ENCODE measurements at places on chromosomes 3 and 15.

DNA sequence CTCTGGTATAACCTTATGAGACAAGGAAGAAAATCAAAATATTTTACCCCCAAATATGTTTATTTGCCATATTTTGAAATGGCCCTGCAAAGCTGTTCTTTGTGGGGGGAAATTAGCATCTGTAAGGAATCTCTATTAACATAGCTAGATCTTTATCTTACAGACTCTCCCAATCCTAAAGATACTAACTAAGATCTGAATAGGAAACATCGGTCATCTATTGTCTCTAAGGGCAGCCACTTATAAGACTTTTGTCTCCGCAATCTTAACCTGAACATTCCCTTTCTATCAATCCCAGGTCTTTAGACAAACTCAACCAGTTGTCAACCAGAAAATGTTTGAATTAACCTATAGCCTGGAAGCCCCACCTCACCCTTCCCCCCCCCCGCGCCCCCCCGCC, 21.2 kb downstream of the UMPS start:
- no peaks in the 10 kb centered on the region for H3K4me1 ChIP-seq
- no peaks in the 10 kb centered on the region for H3K27me3 ChIP-seq
- no peak overlapping the region for H3K27ac ChIP-seq
- no peak overlapping the region for H3K4me3 ChIP-seq
- no peak for DNase-seq

GRCh38 chr15:53534105-53534839, 225.2 kb downstream of the WDR72 start:
- H3K27me3 ChIP-seq: no peaks in the 10 kb centered on the region
- no peaks in the 10 kb centered on the region for H3K4me1 ChIP-seq
- no peak overlapping the region for H3K27ac ChIP-seq
- H3K4me3 ChIP-seq: no peak overlapping the region
- DNase-seq: no peak

GRCh38 chr15:96331144-96331944, 844 bp downstream of the NR2F2 start:
- H3K36me3 ChIP-seq: no peaks in the 10 kb centered on the region
- peaks cover 37% of the 10 kb centered on the region for H3K27me3 ChIP-seq

DNA sequence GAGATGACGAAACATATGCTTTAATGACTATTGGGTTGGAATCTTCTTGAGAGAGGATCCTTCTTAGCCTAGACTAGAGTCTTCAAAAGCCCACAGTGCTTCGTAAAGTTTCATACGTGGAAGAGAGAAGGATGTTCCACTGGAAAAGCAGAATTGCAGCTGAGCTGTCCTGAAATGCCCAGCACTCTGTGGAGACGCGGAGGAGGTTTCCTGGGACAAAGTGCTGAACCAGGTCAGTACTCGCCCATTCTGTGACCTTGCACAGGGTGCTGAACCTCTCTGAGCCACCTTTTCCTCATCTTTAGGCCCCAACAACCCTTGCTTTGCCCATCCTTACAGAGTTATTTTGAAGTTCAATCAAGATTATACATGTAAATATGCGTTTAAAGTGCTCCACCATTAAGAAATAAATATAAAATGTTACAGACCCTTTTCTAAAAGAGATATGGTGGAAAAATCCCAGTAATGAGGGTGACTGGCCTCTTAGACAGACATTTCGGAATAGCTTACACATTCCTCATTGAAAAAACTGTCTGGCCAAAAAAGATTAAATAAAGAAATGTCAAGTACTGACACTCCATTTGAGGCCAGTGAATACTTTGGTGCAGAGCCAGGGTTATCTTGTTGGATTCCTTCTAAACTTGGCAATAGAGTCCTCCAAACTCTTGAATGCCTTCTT, 4.2 kb upstream of the MAGEF1 start:
- DNase-seq: no peak
- no peaks in the 10 kb centered on the region for H3K27me3 ChIP-seq
- H3K27ac ChIP-seq: no peak overlapping the region

- no peaks in the 10 kb centered on the region for H3K4me1 ChIP-seq
- no peaks in the 10 kb centered on the region for H3K27me3 ChIP-seq
- no peaks in the 10 kb centered on the region for H3K36me3 ChIP-seq
- no peak for DNase-seq
- H3K4me3 ChIP-seq: no peak overlapping the region
Observed at GRCh38 chr15:25905140-25905539, 42.0 kb upstream of the ATP10A start.

- no peak overlapping the region for H3K27ac ChIP-seq
- no peaks in the 10 kb centered on the region for H3K36me3 ChIP-seq
- DNase-seq: no peak
- H3K27me3 ChIP-seq: no peaks in the 10 kb centered on the region
Observed at GRCh38 chr3:57948781-57949242, 59.4 kb upstream of the FLNB start.

GRCh38 chr3:138944929-138945708, 1.8 kb downstream of the FOXL2 start:
- peaks cover 13% of the 10 kb centered on the region for H3K27me3 ChIP-seq
- DNase-seq: no peak
- H3K27ac ChIP-seq: no peak overlapping the region

DNA sequence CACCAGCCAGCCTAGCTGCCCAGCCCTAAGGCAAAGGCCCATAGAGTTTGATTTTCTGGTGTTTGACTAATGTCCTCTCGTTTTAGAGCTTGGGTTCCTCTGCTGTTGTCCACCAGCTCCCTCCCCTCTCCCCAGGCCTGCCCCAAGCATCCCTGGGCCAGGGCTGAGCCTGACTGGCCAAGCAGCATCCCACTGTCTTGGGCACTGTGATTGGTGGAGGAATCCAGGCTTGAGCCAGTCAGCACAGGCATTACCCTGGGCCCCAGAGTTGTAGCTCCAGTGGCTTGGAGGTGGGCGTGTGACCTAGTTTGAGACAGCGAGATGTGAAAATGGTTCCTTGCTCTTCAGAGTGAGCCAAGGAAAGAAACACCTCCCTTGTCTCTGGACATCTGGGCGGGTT, 155.3 kb upstream of the MEF2A start:
- H3K27ac ChIP-seq: no peak overlapping the region
- no peak for DNase-seq
- H3K27me3 ChIP-seq: no peaks in the 10 kb centered on the region
- no peaks in the 10 kb centered on the region for H3K4me1 ChIP-seq
- no peak overlapping the region for H3K4me3 ChIP-seq

DNA sequence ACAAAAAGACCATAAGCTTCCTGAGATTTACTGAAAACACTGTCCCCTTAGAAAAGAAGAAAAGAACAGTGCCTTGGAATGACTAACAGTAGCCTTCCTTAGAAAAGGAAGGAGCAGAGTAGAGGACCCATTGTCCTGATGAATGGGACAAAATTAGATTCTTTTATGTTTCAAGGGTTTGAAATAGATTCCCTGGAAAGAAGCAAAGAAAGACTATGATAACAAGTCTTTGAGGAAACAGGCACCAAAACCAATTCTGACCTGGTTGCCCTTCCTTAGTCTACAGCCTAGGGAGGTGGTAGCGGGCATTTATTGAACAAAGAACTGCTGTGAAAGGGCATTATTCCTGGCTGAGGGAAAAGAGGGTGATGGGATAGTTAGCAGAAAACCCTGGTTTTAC, 1024.8 kb downstream of the TBL1XR1 start:
- DNase-seq: no peak
- H3K4me3 ChIP-seq: no peak overlapping the region
- no peaks in the 10 kb centered on the region for H3K27me3 ChIP-seq
- H3K27ac ChIP-seq: no peak overlapping the region
- no peaks in the 10 kb centered on the region for H3K4me1 ChIP-seq

- no peaks in the 10 kb centered on the region for H3K4me1 ChIP-seq
- DNase-seq: no peak
- H3K36me3 ChIP-seq: no peaks in the 10 kb centered on the region
- no peak overlapping the region for H3K27ac ChIP-seq
Observed at GRCh38 chr3:29236146-29236840, 44.6 kb upstream of the RBMS3 start.
